ENCODE measurements at places on chromosomes 7 and 10.

GRCh38 chr10:83007510-83007909, 1131.8 kb upstream of the GHITM start:
- DNase-seq = no peak

DNA sequence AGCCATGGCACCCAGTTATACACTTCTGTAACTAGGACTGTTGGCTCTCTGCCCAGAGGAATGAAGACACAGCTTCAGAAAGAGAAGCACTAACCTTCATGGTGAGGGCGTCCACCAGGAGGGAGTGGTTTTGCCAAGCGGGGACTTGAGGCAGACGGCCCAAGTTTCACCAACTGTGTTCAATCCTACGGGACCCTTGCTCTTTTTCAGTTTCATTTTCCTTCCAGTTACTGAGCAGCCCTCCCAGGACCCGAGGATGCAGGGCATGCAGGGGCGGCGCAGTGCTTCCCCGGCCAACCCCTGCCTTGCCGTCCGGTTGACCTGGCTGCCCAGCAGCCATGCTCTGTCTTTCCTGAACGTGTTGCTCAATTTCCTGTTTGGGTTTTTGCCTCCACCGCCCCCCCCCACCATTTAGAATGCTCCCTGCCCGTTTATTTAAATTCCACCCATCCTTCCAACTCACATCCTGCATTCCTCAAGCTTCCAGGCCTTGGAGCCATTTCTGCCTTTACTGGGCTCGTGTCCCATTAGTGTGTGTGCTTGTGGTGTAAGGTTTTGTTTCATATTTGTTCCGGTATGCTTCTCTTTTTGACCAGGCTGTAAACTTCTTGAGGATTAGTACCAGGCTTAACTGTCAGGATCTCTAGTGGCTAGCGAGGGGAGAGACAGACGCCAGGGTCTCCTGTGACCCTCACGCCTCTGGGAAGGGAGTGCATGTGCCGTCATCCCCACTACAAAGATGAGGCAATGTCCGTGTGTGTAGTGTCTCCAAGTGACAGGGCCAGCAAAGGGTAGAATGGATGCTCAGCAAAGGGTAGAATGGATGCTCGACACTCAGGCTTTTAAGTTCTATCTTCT, 31.6 kb downstream of the IL15RA start:
- DNase-seq = peak; percentile 73

- DNase-seq = no peak
Measured at GRCh38 chr10:69214666-69215131, 5.4 kb upstream of the HKDC1 start.

DNA sequence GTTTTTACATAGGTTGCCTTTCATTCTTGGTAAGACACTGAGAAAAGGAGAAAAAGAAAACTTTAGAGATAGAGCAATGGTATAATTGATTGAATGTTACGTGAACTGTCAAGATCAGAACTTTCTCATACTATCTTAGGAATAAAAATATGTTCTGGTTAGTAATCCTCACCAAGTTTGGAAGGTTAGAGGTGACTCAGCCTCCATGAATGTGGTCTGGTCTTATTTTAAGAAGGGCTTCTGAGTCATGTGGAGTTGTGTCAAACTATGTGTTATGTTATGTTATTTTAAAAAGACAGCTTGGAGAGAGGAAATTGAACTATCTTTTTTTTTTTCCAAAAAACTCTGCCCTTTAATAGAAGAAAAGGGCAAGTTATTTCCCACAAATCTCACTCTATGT, 458.6 kb upstream of the KLF6 start:
- DNase-seq = no peak

DNA sequence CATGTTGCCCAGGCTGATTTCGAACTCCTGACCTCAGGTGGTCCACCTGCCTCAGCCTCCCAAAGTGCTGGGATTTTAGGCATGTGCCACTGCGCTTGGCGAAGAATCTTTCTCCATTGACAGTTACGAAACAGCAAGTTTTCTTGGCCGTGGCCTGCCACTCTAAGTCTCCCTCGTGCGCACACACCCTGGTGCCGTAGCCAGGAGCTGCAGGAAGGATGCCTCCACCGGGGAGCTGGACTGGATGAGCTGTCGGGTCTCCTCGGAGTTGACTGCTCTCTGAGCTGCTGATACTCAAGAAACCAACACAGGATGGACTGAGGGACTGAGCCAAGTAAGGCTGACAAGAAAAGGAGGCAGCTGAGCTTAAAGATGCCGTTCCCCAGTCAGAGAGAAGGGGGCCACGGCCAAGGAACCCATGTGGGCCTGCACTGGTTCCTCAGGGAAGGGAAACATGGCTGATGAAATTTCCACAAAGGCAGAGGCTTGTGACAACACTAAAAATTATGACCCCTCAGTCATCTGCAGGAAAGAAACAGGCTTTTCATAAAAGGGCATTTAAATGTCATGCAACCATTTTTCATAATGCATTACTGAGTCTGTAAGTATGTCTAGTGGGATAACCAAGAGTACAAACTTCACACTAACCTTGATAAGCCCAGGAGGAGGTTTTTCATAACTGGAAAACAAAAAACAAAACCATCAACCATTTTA, 27.7 kb upstream of the FKBP9 start:
- DNase-seq = no peak

DNA sequence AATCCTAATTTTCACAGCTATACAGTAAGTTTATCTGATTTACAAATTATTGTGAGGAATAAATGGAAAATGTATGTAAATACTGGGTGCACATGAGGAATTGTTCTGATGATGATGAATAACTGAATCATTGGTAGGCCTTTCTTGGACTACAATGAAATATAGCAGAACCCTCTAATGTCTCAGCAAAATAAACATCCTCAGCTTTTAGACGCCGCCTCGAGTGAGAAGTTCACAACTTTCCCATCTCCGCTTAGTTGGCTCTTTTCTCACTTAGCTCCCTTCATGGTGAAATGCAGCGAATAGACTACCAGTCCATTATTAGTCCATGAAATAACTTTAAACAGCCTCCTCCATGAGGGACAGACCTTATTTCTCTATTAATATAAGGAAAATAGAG, 182.3 kb downstream of the BICC1 start:
- no peak for DNase-seq

Measured in hematopoietic multipotent progenitor cell treated with erythropoietin and hydrocortisone succinate and interleukin-3 and kit ligand, for 4 days (in vitro differentiated cells).